ENCODE measurements at places on chromosomes 7 and 10. TPM values are rescaled to one million over a fixed set of nuclear protein-coding genes. Genes with fewer than 3 reads are reported as not detected.

Gene LRGUK
- total RNA-seq = 0.11 TPM

Gene KLF14
- 0.35 TPM for total RNA-seq

Gene CDK6
- total RNA-seq = 10.6 TPM

Gene FAM25G
- not detected for total RNA-seq

Gene GIMAP2
- 8.3 TPM for total RNA-seq

Gene NUTM2E
- total RNA-seq = not detected

Gene C10orf67
- 0.44 TPM for total RNA-seq

Gene ST8SIA6
- 11.0 TPM for total RNA-seq

Gene RBM20
- 59.9 TPM for total RNA-seq

Gene ARHGEF5
- total RNA-seq = 4.7 TPM

- no peak for DNase-seq
Observed at GRCh38 chr10:129810-130209, 5.4 kb upstream of the ZMYND11 start.

DNA sequence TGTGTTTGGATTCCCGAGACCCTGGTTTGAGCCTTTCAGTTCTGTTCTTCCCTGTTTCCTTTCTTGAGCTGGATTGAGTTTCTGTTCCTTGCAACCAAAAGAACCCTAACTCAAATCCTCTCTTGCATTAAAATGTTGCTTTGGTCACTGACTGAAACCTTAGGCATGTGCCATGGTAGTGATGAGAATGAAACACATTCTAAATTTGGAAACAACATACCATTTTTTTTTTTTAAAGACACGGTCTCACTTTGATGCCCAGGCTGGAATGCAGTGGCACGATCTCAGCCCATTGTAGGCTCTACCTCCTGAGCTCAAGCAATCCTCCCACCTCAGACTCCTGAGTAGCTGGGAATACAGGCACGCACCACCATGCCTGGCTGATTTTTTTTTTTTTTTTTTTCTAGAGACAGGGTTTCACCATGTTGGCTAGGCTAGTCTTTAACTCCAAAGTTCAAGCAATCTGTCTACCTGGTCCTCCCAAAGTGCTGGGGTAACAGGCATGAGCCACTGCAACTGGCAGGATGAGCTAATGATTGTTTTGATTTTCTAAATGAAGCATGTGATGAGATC, 8.4 kb downstream of the THAP5 start:
- DNase-seq = no peak

DNA sequence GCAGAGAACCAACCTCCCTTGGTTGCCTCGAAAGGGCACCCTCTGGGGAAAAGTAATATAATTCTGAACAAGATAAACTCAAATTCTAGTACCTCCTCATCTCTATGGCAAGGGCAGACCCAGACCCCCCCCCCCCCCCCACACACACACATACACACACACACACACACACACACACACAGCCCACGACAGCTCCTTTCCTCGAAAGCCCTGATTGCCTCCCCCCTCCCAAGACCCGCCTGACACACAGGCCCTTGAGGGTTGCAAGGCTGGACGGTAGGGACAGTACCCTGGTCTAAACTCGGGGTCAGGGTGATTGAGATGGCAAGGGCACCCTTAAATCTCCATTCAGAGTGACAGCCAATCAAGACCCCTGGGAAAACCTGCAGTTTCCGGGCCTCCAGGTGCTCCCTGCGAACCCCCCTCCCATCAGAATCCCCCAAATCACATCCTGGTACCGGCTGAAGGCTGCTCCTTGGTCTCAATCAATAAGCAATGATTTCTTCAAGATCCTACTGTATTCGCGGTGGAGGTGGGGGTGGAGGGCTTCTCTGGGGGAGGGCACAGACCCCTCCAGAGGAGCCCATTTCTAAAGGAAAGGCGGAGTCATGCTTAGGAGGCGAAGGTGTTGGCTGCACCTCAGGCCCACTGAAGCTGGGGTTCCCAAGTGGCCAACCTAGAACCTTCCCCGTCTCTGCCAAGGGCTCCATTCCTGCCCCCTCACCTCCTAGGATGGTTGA, 100.7 kb downstream of the HIP1 start:
- DNase-seq = no peak

- DNase-seq = no peak
Observed at GRCh38 chr10:58791137-58791536, 278.5 kb downstream of the BICC1 start.

GRCh38 chr10:131032329-131033165, 279.0 kb downstream of the TCERG1L start:
- no peak for DNase-seq

DNA sequence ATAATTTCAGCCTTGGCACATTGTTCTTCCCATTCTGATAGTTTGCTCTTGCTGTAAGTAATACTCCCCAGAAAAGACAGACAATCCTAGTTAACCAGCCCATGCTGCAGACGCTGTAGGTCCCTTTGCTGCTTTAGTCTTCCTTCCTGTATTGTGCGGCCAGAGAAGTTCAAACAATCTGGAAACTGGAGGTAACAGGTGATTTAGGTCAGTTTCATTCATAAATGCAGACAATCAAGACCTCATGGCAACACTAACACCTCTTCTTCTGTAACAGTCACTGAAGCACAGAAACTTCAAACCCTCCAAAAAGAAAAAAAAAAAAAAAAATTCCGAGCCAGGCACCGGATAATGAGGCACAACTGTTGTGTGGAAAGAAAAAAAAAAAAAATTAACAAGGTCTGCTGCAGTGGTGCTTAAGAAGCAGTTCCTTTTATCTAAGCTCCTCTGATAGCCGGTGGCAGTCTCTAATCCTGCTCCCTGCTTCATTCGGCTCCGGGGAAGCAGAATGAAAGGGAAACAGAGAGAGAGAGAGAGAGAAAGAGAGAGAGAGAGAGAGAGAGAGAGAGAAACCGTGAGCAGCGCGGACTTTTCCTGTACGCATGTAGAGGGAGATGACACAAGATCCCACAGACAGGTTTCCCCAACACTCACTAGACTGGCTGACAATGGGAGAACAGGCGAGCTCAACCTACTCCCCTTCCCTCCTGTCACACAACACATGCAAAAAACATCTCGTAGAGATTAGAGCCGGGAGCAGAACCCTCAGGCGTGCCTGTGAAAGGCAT, at the start of gene SEMA3A:
SEMA3A (minus strand) TSS at position 306 of the 788 bp plus-strand sequence; CDS start at position 103, 203 bp downstream.
- DNase-seq = no peak

- DNase-seq = no peak
Observed at GRCh38 chr7:103952408-103952807, 37.0 kb downstream of the RELN start.

DNA sequence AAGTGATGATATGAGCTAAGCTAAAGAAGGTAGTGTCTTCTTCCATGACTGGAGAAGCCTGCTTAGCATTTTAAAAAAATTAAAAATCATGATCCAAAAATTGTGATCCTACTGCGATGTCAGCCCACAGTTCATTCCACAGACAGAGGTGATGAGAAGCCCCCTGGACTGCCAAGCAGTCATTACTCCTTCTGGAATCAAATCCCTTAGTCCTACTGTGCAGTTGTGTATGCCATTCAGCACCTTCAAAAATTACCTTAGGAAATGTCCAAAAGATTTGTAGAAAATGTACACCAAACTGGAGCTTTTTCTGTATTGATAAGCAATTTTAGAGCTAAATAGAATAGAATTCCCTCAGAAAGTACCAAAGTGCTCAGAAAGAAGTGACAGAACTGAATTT, 283.5 kb upstream of the NFE2L3 start:
- no peak for DNase-seq

DNA sequence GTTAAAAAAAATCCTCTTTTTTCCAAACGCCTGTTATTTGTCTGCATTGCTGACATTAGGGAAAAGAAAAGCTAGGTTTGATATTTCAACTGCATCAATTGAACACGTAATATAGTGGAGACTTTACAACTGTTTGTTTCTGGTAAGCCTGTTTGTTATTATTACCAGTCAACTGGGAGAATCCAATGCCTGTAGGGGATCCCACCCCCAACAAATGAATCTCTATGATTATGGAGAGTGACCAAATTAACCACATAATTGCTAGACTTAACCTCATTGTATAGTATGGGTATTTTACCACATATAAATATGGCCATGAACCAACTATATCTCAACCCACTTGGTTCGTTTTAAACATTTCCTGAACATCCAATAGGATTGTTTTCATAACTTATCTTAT, 216.1 kb downstream of the TWIST1 start:
- no peak for DNase-seq

- no peak for DNase-seq
Observed at GRCh38 chr10:119650062-119650461, 1.1 kb upstream of the BAG3 start.

DNA sequence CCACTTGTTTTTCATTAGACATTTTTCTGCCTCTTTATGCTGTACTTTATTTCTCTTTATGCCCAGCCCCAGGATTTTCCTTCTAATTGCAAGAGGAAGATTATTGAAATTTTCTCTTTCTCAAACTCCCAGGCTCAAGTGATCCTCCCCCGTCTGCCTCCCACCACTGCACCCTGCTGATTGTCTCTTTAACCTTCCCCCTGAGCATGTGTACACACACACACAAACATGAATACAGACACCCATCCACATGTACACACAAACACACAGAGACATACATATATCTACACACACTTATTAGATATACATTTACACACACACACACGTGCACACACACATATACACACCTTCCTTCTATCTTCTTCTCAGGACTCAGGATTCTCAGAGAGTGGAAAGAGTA, 37.3 kb upstream of the MAP3K8 start:
- no peak for DNase-seq

GRCh38 chr10:61898435-61898778, 3.1 kb upstream of the ARID5B start:
- DNase-seq = no peak

- no peak for DNase-seq
Observed at GRCh38 chr7:23833405-23833804, 123.4 kb downstream of the STK31 start.

GRCh38 chr10:3684891-3685290, 100.1 kb downstream of the KLF6 start:
- no peak for DNase-seq

- no peak for DNase-seq
Observed at GRCh38 chr7:108017776-108018151, 14.8 kb upstream of the LAMB1 start.

DNA sequence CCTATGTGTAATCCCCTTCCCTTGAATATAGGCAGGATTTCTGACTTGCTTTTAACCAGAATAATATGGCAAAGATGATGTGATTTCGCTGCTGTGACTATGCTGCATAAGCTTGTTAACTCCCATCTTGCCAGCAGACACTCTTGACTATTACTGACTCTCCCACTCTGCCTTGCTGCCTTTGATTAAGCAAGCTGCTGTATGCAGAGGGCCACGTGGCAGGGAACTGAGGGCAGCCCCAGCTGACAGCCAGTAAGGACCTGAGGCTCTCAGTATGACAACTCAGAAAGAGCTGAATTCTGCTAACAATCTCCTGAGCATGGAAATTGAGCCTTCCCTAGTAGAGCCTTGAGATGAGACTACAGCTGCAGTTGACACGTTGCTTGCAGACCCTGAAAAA, 279.4 kb upstream of the CACNA2D1 start:
- no peak for DNase-seq

DNA sequence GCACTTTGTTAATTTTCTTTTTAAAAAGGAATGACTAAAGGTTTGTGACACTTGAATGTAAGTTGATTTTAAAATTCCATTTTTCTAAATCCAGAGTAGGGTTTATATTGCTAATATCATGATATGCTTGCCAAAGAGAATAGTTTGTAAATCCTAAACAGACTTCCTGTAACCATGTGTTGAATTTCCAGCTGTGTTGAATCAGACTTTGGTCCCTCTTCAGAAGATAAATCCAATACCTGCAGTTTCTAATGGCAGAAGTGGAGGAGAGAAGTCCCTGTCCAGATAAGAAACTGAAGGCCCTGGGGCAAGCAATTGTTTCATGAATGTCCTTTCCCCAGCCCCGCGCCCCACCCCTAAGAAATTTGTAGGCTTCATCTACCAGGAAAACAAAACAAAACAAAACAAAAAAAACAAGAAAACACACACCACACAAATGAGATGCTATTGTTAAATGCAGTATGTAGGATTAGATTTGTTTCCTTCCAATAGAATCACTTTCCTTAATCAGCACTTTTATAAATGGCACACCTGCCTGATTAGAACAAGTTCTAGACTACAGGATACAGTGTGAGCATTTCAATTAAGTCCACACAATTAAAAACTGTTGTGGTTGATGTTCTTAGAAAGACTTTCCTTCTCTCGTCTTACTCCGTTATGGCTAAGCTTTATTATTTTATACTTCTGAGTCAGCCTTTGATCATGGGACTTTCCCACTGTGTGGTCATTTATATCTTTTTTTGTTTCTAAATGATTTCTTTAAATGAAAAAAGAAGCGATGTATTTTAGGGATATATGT, 122.8 kb downstream of the KAT6B start:
- no peak for DNase-seq

- no peak for DNase-seq
Observed at GRCh38 chr7:69620063-69620462, 21.8 kb downstream of the AUTS2 start.

GRCh38 chr7:121084256-121084655, 95.7 kb downstream of the CPED1 start:
- no peak for DNase-seq

- no peak for DNase-seq
Observed at GRCh38 chr10:26647602-26648244, 49.8 kb upstream of the PDSS1 start.

DNA sequence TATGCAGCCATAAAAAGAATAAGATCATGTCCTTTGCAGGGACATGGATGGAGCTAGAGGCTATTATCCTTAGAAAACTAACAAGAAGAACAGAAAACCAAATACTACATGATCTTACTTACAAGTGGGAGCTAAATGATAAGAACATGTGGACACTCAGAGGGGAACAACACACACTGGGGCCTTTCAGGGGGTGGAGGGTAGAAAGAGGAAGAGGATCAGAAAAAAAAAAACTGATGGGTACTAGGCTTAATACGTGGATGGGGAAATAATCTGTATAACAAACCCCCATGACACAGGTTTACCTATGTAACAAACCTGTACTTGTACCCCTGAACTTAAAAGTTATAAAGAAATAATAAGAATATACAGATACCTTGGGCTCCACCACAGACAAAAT, 514.2 kb downstream of the ARL4A start:
- no peak for DNase-seq

DNA sequence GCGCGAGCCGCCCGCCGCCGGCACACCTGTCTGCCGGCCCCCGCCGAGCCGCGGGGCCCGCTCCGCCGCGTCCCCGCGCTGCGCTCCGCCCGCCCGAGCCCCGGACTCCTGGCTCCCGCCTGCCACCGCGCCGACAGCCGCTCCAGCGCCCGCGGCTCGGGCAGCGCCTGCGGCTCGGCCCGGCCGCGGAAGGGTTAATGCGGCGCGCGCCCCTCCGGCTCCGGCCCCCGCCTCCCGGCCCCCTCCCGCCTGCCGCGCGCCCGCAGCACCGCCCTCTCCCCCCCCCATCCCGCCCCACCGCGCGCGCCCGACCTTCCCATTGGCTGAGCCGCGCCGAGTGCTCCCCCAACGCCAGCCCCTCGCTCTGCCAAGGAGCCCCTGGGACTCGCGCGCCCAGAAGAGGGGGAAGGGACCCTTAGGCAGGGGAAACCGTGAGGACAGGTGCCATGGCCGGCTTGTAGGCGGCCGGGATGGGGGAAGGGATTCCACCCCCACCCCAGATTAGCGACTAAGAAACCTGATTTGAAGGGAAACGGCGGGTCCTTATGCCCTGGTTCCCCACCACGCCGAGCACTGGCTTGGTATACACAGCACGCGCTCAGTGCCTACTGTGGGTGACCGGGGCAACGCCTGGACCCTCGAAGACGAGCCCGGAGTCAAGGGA, at the start of gene KCNH2:
KCNH2 (minus strand) TSS at position 196 of the 664 bp plus-strand sequence. CDS start 408 bp downstream, outside the sequence.
- no peak for DNase-seq

- no peak for DNase-seq
Observed at GRCh38 chr10:11530806-11531205, 80.6 kb downstream of the USP6NL start.

- no peak for DNase-seq
Observed at GRCh38 chr10:19853831-19854230, 37.6 kb downstream of the PLXDC2 start.

- DNase-seq = no peak
Observed at GRCh38 chr7:2873686-2874551, 29.8 kb upstream of the GNA12 start.

All from right atrium auricular region (tissue), 2 donors.